ENCODE measurements at places on chromosomes 5 and 9.

DNA sequence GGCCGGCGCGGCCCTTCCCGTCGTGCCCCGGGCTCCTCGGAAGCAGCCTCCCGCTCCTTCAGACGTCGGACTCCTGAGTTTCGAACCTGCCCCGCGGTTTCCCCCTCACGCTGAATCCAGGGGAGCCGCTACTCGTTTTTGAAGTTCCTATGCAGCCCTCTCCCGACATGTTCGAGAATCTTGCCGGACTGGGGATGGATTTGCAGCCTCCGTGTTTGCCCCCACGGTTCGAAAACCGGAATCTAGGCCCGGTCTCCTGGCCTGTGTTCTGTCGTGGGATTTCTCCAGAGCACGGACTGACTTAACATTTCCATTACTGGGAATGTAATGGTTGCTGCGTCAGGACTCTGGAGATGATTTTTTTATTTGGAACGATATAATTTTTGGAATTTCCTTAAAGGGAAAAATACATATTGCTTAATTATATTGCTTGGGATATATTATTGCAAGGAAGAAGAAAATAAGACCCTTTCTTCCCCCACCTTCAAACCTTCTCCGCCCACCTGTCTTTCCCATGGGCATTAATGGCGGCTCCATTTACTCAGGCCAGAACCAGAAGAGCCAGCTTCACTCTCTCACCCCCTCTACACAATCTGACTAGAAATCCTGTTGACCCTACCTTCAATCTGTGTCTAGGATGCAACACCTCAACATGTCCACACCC, 8.5 kb upstream of the MGAT1 start:
- no peak for DNase-seq

GRCh38 chr5:140391732-140392131, 9.9 kb upstream of the ANKHD1 start:
- DNase-seq = no peak

- DNase-seq = no peak
These were observed 151.6 kb downstream of the MACIR start for GRCh38 chr5:103410172-103410571.

GRCh38 chr5:1087428-1087827, 24.4 kb downstream of the SLC12A7 start:
- DNase-seq = no peak

GRCh38 chr9:4741365-4742089, 525 bp upstream of the AK3 start:
- no peak for DNase-seq

DNA sequence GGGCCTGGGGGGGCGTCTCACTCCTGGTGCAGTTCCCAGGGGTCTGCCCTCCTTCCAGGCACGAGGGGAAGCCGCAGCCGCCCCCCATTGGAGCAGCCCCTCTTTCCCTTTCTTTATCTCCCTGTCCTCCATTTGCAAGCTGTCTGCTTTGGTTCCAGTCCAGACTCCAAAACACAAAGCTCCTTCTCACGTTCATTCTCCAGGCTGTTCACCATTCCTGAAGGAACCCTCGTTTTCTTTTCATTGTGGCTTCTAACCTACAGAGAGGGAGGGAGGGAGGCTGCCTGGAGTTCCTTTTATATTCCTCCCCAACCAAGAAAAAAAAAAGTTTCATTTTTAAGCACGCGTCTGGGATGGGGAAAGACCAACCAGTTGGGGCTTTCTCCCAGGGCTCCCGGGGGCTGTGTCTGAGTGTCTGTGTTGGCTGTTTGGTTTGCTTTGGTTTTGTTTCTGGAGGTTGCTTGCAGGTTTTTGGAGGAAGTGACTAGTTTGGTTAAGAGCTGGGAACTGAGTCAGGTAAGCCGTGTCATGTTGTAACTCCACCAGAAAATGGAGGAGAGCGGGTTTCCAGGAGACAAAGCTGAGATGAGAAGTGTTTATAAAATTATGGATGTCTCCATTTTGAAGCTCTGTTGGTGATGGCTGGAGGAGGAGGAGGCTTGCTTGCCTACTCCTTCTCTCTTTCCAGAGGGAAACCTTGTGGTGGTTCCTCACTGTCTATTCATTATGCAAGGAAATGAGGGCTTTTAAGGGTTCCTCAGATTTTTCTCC, 1.6 kb downstream of the ZNF462 start:
- peak; percentile 26 for DNase-seq

DNA sequence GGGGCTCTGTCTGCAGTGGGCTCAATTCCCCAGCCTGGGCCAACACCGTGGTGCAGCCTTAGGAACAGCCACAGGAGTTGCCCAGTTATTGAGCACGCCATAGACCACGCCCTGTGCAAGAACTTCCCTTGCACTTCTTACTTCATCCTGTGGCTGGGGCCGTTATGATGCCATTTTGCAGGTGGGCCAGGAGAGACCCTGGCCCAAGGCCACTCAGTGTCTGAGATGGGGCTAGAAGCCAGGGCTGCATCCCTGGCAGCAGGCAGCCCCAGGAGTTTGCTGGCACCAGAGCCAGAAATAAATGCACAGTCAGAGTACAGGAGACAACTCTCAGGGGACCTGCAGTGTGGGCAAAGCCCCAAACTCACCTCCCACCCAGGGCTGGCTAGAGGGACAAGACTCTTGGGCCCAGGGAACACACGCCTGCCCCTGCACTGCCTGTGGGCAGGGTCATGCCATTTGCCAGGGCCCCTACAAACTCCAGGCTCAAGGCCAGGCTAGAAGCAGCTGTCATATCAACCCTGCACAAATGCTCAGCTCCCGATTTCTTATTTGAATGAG, 6.7 kb downstream of the CORO2A start:
- DNase-seq = no peak

DNA sequence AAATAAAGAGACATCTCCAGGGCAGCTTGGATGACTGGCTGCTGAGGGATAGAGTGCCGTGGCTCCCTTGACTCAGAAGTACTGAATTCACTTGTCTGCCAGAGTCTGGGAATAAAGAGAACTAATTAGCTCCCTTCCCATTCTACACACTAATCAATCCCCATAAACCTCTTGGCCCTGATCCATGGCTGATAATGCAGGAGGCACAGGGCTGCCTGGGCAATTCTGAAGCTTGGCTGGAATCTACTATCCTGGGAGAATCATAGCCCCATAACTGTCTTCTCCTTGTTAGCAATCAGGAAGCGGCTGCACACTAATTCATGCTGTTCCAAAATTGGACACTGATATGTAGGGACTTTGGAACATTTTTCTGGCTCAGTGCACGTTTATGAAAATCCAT, 197.7 kb downstream of the PTTG1 start:
- no peak for DNase-seq

- DNase-seq = no peak
These were observed 6.3 kb upstream of the UNC5A start for GRCh38 chr5:176803943-176804498.

DNA sequence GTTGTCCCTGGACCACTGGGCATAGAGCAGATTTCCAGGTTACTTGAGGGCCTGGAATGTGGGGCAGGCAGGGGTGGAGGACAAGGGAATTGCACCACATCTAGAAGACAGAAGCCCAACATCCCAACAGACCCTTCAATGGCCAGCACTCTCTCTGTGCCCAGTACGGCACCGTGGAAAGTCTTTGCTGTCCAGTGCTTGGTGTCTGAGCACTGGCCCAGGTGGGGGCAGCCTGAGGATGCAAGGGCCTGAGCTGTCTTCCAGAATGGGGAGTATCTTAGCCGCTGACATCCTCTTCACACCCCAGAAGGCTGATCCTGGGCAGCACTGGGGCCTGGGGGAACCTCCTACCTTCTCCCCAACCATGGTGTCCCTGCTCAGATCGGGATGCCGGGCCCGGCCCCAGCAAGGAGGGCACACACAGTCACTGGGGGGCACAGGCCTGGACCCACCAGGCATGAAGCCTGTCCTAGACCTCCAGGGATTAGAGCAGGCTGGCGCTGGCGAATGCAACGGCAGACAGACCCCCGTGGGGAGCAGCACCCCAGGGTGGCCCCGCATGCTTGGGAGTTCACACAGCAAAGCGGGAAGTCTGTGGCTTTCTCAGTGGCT, 40.6 kb upstream of the OLFM1 start:
- DNase-seq = no peak

DNA sequence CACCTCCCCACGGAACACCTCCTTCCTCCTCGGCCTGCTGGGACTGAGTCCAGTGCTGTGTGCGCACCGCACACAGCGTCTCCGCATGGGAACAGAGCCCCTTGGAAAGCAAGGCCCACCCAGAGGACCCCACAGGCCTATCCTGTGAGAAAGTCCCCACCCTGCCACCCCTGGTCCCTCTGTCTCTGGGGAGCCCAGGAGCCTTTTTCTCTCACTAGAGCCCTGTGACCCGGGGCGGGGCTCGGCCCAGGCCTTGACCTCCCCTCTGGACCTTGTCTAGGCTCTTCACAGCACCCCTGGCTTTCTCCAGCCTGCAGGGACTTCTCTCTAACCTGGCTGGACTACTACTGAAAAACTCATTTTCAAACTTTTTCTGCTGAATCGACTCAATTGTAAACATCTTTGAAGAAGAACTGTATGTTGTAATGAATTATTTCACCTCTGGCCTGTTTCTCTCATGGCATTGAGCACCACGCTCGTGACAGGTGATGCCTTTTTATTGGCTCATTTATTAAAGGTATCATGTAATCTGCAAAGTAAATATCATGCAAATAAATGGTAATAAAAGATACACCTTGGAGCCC, 89.2 kb downstream of the IRX1 start:
- DNase-seq = no peak

DNA sequence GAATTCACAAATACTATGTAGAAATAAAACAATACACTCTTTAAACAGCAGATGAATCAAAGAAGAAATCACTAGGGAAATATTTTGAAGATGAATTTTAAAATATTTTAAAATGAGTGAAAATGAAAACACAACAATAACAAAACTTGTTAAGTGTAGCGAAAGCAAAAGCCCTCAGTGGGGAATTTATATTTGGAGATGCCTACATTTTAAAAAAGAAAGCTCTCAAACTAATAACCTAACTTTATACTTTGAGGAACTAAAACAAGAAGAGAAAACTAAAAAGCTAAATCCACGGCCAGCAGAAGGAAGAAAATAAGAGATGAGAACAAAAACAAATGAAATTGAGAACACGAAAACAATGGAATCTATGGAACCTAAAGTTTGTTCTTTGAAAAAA, 22.7 kb downstream of the SPDL1 start:
- DNase-seq = no peak

GRCh38 chr5:43027054-43027785, 12.9 kb downstream of the ANXA2R start:
- no peak for DNase-seq

DNA sequence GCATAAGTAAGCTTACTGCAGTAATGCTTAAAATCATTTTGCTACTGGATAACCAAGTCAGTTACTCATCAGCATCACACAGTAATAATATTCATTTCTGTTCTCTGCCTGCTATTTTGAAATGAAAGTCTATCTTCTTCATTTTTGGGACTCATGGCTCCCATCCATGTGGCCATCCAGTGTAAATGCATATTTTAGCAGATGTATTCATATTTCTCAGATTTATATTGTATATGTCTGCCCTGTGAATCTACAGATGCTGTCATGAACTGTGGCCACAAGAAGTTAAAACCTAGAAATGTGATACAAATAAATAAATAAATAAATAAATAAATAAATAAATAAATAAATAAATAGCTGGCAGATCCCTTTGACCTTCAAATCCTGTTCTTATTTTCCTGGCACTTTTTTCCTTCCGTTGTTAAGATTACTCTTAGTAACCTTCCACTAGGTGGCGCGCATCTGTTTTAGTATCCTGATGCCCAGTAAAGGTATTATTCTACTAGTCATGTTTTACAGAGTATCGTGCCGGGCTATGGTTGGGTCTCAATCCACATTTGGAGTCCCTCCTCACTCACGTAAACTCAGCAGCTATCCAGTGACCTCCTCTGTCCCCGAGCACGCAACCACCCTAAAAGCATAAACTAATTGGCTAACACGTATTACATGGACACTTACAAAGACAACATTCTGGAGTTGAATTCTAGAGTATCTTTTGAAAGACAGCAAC, 79.2 kb upstream of the IL7R start:
- DNase-seq = no peak

DNA sequence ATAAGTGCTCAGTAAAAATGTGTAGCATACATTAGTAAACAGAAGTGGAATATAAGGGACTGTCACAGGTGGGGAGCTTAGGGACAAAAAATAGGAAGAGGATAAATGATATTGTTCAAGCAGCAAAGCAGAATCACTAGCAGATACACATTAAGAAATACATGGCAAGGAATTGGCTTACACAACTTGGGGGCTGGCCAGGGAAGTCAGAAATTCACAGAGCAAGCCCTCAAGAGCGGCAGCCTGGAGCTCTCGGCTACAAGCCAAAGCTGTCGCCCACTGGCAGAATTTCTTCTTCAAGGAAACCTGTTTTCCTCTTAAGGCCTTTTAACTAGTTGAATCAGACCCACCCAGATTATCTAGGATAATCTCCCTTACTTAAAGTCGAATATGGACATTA, 73.0 kb upstream of the SMIM23 start:
- no peak for DNase-seq

GRCh38 chr9:104970271-104970987, 42.5 kb upstream of the ABCA1 start:
- no peak for DNase-seq

GRCh38 chr5:37915097-37915736, 75.4 kb upstream of the GDNF start:
- no peak for DNase-seq

- DNase-seq = no peak
These were observed 44.3 kb downstream of the FBN2 start for GRCh38 chr5:128493657-128494329.

DNA sequence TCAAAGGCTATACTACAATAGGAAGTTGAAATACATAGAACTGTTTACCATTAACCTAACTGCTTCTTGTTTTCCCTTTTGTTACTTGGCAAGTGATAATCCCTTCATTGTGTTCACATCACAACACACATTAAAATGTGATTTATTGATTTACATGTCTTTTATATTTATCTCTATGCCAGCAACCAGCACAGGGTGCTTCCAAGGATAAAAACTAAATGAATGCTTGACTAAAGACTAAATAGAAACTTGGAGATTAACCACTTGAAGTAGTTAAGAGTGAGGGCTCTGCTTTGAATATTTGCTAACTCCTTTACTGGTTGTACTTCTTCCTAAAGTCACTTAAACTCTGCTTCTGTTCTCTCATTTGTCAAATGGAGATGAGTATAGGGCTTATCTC, 1730.6 kb downstream of the EFNA5 start:
- DNase-seq = no peak

- DNase-seq = no peak
These were observed 202.9 kb downstream of the SGCD start for GRCh38 chr5:156529892-156530291.

DNA sequence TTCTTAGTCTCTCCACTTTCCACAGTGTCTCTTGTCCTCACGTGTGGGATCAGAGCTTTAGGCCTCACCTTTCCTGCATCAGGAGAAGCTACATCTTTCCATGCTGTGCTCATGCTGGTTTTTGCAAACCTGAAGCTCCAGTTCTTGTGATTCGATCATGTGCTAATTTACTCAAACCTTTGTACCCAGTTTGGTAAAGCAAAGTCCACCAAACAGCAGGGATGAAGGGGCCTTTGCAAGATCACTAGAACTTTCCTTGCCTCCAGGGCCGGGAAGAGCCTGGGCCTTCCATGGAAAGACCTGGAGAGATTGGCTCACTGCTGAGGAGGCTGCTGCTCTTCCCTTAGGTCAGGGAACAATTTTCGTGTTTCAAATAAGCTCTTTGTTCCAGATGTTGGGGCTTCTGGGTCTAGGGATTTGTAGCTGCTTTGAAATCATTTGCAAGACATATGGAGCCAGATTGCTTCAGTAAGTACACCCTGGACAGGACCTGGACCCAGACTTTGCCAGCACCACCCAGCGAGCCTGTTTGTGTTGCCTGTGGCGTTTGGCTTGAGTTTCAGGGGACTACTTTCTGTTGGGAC, 18.7 kb upstream of the SPATA31E1 start:
- DNase-seq = no peak

- no peak for DNase-seq
These were observed 86.3 kb downstream of the PRR16 start for GRCh38 chr5:120550358-120550757.

Measured in 8988T (cell line).